HL-60 (cell line): ENCODE measurements at places on chromosomes 7 and 10.

DNA sequence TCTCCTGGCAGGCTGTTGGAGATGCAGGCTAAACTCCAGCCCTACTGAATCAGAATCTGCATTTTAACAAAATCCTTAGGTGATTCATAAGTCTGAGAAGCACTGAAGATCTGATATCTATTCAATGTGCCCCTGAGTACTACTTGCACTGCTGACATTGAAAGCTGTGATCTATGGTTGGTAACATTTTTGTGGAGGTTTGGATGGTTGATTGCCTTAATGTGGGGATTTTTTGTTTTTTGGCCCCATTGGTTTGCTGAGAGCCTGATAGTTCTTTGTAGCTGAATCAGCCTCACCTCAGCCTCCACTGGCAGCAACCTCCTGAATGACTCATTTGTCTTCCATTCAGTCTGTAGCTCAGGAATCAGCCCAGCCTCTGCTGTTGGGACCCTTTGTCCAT is 14.7 kb upstream of the LRRN3 start:
- DNase-seq, result no peak

DNA sequence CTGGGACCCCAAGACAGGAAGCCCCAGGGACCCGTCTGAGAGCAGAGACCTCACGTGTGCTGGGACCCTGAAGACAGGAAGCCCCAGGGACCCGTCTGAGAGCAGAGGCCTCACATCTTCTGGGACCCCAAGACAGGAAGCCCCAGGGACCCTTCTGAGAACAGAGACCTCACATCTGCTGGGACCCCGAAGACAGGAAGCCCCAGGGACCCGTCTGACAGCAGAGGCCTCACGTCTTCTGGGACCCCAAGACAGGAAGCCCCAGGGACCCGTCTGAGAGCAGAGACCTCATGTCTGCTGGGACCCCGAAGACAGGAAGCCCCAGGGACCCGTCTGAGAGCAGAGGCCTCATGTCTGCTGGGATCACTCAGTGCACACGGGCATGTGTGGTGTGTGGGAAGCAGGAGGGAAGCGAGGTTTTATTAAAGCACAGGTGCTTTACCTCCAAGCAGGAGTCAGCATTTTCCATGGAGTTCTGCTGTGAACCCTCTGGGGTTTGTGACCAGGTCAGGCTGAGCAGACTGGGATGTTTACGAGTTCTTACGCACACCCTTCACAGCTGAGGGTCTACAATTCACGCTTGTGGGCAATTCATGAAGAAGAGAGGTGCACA is 590.6 kb downstream of the DNAJB6 start:
- DNase-seq, result no peak

DNA sequence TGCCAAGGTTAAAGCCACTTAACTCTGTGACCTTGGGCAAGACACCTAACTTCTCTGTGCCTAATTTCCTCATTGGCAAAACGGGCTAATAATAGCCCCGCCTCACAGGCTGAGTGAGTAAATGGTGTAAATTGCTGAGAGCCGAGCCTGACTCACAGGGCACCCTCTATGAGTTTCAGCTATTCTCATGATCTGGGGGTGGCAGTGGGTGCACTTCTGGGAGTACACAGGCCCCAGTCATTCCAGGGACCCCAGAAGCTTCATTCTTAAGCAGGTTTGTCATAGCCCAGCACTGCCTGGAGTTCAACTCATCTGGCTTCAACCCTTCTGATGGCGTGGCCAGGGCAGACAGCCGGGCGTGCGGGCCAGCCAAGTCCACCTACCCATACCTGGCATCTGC is 137.2 kb downstream of the GRID1 start:
- no peak for DNase-seq

DNA sequence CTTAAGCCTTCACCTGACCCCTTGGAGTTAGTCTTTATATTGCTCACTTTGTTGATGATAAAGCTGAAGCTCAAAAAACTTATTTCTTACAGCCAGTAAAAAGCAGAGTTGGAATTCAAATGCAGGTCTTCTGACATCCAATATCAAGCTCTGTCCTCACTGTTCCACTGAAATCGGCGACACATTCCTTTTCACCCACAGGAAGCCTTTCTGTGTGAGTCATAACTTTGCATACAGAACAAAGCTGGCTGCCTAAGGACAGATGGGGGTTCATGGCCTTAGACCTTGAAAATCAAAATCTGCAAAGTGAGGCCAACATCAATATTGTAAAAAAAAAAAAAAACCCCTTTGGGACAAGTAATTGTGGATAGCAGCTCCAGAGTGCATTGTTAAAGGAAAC is 21.8 kb upstream of the AKR1B1 start:
- DNase-seq, result no peak

DNA sequence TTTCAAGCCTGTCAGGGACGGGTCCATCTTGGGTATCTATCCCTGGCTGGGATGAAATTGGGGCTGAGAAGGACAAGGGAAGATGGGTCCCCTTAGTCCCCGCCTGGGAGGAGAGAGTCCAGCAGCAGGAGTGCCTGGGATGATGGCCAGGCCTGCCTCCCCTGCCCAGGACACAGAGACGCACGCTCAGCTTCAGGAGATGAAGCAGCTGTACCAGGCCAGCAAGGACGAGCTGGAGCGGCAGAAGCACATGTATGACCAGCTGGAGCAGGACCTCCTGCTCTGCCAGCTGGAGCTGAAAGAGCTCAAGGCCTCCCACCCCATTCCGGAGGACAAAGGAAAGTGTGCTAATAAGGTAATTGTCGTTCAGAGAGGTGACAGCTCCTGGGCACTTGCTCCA is 15.4 kb downstream of the CCDC136 start:
- DNase-seq, result no peak

DNA sequence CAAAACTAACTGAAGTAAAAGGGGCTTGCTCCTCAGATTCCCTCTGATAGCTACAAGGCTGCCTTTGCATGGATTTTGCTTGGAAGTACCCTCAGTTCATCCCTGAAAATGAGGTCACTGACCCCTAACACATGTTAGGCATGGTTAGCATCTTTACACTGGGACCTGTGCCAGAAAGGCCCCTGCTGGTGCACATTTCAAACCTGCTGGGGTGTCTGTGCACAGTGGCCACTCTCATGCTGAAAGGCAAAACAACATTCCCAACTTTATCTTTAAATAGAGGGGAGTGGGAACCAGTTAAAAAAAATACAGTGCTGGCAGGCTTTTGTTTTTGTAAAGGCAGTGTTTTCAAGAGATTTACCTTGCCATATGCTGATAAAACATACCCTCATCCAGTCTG is 99.1 kb downstream of the ANK3 start:
- no peak for DNase-seq

GRCh38 chr10:80517416-80518142 is 20.1 kb upstream of the SH2D4B start:
- no peak for DNase-seq

GRCh38 chr10:72158176-72158575 is 57.6 kb upstream of the ANAPC16 start:
- DNase-seq, result no peak

DNA sequence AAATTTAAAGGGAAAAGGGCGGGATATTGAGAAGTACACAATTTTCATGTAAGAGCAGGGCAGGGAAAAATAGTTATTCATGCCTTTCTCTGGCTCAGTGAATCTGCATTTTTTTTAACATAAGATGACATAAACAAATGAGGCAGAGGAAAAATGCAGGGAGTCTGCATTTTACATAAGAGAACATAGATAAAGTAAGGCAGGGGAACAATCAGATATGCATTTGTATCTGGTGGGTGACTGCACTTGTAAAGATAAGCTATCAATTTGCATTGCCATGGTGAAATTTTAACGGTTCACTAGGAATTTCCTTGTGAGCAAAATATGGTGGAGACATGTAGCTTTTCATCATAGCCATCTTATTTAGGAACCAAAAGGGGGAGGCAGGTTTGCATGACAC is 33.5 kb downstream of the ALOX5 start:
- DNase-seq, result no peak

GRCh38 chr10:21929070-21929469 is 74.5 kb downstream of the DNAJC1 start:
- no peak for DNase-seq

- DNase-seq, result no peak
Observed at GRCh38 chr10:43244783-43245182, 22.1 kb downstream of the RASGEF1A start.

DNA sequence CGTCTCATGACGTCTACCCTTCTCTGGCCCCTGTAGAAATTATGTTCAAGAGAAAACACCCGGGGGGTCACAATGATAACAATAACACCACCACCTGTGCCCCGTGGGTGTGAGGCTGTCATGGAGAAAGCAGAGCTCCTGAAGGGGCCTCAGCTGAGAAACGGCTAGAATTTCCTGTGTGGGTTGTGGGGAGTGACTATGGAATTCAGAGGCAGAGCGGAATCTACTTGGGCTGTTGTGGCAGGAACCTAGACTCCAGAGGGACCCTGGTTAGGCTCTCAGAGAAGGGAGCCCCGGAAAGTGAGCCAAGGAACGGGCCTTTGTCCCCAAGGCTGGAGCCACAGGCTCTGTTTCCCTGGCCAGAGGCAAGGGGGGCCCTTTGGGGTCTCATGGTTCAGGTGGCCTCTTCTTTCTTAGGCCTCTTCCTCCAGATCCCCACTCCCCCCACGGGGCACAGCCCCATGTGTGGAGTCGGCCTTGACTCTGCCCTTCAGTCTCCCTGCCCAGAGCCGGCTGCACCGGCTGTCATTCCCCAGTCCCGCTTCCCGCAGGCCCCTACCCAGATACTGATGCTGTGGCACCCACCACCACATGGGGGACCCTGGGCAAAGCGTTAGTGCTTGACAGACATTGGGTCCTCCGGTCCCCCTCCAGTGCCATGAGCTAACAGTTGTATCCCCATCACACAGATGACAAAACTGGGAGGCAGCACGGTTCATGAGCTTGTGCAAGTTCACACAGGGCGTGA is 6.5 kb upstream of the GIMAP8 start:
- DNase-seq, result no peak

DNA sequence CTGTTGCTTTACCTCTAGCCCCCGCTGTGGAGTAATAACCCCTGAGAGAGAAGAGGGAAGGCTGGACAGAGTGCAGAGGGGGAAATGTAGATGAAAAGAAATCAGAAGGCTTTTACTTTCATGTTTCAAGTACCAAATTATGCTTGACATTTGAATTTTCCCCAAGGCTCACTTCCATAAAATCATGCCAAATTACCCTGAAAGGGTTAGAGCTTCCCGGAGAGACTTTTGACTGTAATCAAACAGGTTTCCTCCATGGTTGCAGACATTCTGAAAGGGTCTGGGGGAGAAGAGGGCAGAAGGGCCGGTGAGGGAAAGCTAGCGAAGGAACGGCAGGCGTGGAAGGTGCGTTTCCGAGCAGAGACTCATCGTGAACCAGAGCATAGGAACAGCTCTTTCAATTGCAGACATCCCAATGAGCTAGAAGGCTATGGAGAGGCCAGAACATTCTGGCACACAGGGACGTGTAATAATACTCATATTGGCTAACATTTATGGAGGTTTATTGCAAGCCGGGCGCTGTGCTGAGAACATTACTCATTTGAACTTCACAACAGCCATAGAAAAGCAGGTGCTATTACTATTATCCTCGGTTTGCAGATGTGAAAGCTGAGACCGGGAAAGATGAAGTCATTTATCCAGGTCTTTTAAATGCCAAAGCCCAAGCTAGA is 620.8 kb upstream of the AUTS2 start:
- DNase-seq, result no peak

DNA sequence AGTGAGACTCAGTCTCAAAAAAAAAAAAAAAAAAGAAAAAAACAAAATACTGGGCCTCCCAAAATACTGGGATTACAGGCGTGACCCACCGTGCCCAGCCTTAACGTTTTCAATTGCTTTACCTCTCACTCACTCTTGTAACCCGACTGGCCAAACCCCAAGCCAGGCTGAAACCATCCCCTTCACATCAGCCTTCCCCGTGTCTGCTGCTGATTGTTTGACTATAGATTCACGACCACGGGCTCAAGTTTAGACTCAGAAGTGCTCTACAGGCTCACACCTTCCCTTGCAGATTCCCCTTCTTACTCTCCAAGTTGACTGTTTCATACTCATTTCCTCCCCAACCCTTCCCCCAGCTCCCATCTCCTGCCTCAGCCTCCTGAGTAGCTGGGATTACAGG is 22.3 kb downstream of the TYW1 start:
- DNase-seq, result no peak

GRCh38 chr10:24168258-24169170 is 40.4 kb upstream of the KIAA1217 start:
- no peak for DNase-seq

DNA sequence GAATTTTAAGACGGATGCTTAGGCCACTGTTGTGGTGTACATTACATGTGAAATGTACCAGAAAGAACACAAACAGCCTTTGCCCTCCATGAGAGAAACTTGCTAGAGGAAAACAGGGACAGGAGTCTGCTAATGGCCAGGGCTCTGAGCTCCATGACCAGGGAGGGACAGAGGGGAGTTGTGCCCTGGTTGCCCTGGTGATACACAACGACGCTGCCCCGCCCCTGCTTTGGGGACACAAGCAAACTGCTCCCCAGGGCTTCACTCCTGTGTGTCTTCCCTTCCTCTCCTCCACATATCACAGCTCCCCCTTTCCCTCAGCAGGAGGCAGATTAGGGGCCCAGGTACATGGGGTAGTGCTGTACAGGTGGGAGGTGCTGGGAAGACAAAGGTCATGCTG is 36.2 kb downstream of the AMPH start:
- no peak for DNase-seq

DNA sequence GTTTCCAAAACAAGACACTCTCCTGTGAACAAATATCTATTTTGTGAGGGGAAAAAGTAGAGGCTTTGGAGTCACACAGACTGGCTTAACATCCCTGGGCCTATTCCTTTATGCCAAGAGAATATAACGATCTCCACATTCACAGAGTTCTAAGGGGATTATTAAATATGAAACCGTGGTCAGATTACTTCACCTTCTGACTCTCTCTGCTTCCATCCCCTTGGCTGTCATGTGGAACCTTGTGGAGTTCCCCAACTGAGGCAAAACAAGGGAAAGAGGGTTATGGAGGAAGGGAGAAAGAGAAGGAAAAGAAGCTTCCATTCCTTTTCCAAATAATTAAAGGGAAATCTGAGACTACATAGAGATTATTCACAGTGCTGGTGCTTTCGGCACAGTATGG is 55.5 kb upstream of the ATP6V0A4 start:
- DNase-seq, result no peak

GRCh38 chr10:107028236-107028635 is 136.3 kb downstream of the SORCS1 start:
- peak; percentile 5 for DNase-seq

DNA sequence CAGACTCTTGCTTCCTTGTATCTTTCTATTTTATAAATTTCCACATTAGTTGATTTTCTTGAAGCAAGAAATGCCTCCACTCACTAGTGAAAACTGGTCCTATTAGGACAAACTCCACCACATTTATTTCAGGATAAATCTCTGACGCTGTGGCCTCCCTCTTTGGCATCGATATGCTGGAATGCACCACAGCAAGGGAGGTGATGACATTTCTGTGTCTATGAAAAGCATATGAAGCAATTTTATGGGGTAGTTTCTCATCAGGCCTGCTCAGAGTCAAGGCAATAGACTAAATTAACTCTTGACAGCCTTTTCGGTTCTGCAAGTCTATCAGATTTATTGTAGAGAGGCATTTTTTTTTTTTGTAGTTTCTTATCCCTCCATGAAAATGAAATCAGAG is 304.4 kb downstream of the ZEB1 start:
- DNase-seq, result no peak

- no peak for DNase-seq
Observed at GRCh38 chr10:10919976-10920375, 97.7 kb upstream of the CELF2 start.

- DNase-seq, result no peak
Observed at GRCh38 chr7:44793919-44794318, 2.6 kb upstream of the PPIA start.
